ENCODE measurements at places on chromosomes 2 and 18.

DNA sequence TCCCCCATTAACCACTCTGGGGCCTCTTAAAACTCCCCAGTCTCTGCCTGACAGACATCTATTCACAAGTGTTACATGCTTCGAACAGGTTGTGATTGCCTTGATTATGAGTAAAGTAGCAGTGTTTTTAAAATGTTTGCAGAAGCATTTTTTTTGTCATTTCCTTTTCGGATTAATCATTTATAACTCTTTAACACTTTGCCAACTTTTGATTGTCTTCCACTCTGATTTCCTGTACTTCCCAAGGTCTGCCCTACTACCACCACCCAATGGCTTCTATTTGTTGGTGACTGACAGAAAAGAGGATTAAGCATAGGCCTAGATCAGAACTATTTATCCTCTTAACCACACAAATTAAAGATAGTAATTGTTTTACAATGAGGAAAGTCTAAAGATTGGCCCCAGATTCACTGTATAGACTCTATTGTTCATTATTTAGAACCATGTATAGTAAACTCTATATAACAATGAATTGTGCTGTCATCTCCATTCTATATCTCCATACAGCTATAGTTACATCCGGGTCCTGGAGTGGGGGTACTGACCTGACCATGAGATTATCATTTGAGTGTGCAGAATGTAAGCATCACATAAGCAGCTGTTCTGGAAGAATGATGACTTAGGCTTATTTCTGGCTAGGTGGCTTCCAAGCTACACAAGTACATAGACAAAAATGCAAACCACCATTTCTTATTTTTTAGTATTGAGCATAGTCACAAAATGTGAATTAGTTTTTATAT, 110.3 kb upstream of the RBMS1 start:
- no peak for DNase-seq

GRCh38 chr2:60880643-60881046, 729 bp upstream of the REL start:
- DNase-seq, result no peak

DNA sequence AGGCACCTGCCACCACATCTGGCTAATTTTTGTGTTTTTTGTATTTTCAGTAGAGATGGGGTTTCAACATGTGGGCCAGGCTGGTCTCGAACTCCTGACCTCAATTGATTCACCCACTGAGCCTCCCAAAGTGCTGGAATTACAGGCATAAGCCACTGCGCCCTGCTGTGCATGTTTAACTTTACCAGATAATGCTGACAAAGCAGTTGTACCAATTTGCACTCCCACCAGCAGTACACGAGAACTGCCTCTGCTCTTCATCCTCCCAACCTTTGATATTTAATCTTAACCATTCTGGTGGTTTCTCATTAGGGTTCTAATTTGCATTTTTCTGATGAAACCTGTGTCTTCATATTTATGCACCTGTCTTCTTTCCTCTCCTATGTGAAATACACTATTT, 12.0 kb upstream of the DYM start:
- DNase-seq, result no peak

DNA sequence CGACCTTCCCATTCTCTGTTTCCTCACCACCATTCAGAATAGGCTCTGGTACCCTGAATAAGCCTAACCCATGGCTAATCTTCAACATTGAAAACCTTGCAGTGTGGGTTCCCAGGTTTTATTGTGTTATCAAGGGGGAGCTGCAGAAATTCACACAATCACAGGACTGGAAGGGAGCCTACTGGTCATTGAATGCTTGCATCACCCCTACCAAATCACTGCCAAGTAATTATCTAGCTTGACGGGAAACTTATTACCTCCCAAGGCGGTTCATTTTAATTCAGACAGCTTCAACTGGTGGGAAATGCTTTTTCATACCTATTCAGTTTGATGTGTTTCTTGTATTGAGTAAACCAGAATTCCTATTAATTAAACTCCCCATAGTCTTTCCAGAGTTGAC, 33.6 kb upstream of the EFEMP1 start:
- peak; percentile 92 for DNase-seq

GRCh38 chr2:81304154-81304830, 999.7 kb upstream of the LRRTM1 start:
- DNase-seq, result no peak

GRCh38 chr18:449374-449773, 51.1 kb downstream of the COLEC12 start:
- DNase-seq, result peak; percentile 54

- DNase-seq, result no peak
These were observed 2.9 kb downstream of the UGP2 start for GRCh38 chr2:63844616-63845015.

DNA sequence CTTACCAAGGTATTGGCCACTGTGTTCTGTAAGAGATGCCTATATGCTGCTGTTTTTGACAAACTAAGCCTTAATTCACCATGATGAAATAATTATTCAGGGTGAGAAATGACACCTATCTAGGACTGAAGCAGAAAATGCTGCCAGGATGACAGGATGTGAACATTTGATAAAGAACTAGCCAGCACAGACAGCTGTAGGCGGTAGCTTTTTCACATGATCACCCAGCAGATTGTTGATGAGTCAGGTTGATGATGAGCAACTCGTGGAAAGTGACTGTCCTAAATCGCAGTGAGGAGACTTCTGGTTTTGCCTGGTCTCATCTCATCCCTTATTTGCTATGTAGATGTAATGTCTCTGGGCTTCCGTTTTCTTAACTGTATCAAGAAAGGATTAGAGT, 144.1 kb downstream of the PRPF40A start:
- DNase-seq, result peak; percentile 34

- DNase-seq, result no peak
These were observed 61.8 kb downstream of the ARHGAP25 start for GRCh38 chr2:68796295-68796905.

DNA sequence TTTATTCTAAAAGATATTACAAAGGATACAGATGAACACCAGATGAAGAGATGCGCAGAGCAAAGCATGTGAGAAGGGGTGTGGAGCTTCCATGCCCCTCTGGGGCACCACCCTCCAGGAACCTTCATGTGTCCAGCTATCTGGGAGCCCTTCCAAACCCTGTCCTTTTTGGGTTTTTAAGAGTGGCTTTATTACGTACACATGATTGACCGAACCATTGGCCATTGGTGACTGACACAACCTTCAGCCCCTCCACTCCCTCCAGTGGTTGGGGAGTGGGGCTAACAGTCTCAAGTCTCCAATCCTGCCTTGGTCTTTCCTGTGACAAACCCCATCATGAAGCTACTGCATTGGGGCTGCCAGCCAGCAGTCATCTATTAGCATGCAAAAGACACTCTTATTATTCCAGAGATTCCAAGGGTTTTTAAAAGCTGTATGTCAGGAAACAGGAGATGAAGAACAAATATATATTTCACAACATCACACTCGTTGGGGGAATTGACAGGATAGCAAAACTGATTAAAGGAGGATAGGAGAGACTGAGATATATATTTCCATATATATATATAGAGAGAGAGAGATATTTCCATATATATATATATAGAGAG, 19.4 kb downstream of the IL1B start:
- no peak for DNase-seq

DNA sequence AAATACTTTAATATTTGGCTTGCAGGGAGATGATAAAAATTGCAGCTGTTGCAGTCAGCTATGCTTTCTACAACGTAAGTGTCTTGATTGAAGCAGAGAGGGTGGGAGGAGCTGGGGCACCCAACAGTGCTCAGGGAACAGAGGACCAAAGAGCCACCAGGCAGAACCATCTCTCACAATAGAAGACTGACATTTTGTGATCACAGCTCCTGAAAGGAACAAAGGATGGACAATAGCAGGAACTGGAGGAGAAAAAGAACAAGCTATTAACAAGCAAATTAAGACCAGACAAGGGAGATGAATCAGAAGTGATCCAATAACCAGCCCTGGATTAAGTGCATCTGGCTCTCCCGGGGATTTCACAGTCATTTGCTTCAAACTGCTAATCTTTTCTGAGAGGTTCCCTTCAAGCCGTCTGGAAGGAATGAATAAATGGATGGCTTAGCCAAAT, 65.7 kb upstream of the SMAD2 start:
- DNase-seq, result no peak

DNA sequence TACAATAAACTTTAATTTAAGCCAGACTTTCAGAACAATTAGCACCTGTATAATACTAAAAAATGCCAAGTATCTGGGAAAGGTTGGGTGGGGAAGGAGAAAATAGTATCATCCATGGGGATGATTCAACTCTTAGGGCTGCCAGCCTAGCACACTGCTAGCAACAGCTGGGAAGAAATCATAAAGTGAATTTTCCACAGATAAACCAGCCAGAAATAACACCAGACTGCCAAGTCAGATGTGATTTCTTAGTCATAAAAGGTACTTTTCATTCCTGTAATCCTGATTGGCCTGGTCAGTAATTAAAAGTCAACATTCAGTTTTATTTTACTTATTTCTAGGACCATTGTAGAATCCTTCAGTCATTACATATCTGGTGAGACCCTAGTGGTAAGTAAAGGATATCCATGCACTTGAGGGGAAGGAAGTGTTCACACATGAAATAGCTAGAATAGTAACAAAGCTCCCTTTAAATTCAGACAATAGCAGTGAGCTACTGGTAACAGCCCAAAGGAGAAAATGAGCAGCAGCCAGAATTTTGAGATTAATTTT, 59.4 kb downstream of the LIMS1 start:
- peak; percentile 73 for DNase-seq

Data from cardiac fibroblast (primary cell).